ENCODE measurements at places on chromosomes 6 and 20.

- peak; percentile 8 for DNase-seq
Observed at GRCh38 chr6:141024526-141024925, 1108.2 kb upstream of the GJE1 start.

DNA sequence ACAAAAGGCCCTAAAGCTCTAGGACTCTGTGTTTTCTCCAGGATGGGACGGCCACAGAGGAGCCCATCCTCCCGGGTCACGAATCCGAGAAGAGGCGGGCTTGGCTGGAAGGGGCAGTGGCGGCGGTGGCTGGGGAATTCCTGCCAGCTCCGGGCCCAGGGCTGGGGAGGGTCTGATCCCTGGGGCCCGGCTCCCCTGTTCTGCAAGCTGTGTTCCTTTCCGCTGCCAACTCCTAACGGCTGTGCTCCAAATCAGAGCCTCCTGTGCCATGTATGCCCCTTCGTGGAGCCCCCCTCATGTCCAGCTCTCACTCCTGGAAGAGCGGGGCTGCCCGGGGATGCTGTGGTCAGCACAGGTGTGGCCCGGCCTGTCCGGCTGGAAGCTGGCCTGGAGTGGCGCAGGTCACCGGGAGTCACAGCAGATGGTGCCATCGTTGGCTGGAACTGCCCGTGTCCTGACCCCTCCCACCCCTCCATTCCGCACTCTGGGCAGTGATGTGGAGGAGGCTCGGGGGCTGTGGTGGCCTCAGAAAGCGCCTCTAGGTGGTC, 88.2 kb upstream of the MPC1 start:
- no peak for DNase-seq

DNA sequence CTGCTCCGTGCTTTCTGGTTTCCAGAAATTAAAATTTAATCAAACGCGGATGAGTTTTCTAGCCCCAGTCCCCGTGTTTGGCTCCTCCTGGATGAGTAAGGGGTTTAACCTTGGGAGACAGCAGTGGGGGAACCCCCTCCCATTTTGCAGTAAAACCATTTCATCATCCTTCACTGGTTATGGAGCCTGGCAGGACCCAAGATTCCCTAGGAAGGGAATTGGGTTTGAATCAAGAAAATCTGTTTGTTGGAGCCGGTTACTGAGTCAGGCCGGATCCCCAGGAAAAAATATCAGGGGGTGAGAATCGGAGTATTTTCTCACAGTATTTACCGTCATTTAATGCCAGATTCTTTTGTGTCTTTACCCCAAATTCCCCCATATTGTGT, 754 bp downstream of the YWHAB start:
- no peak for DNase-seq

- DNase-seq = no peak
Observed at GRCh38 chr6:88490908-88491264, 324.7 kb upstream of the CNR1 start.

Measured in fibroblast of skin of back (primary cell).